ENCODE measurements at places on chromosomes 3 and 15.

DNA sequence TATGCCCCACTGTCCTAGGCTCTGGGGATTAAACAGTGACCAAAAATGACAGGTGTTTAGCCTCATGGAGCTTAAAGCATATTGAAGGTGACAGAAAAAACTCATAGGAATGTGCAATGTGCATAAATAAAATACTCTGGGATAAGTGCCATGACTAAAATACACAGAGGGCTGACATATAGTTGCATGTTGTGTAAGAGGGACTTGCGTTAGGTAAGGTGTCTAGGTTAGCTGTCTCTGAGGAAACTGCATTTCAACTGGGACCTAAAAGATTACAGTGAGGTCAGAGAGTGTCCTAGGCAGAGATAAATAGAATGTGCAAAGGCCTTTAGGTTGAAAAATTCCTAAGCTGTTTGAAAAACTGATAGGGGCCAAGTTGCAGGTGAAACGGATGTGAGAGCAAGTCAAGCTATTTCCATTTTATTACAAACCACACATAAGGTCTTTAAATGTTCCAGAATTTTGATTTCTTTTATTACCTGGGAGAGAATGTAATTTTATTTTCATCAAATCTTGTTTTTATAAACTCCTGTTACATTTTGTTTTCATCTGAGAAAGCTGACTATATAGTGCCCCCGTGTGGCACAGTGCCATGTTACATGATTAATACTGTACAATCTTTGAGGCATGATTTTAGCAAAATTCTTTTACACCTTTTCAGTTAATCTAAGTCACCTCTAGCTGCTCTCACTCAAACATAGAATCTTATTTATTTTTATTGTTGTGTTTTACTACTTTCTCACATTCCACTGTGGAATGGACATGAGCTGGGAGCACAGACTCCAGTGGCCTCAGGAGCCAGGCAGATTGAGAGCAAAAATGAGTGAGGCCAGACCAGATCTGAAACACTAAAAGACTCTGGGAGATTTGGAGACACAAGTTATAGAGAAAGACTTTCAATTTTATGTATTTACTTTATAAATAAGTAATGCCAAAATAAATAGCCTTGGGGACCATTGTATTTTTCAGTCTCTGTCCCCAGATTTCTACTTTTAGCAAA, 259.6 kb upstream of the ZNF717 start:
- no peak for ATAC-seq

DNA sequence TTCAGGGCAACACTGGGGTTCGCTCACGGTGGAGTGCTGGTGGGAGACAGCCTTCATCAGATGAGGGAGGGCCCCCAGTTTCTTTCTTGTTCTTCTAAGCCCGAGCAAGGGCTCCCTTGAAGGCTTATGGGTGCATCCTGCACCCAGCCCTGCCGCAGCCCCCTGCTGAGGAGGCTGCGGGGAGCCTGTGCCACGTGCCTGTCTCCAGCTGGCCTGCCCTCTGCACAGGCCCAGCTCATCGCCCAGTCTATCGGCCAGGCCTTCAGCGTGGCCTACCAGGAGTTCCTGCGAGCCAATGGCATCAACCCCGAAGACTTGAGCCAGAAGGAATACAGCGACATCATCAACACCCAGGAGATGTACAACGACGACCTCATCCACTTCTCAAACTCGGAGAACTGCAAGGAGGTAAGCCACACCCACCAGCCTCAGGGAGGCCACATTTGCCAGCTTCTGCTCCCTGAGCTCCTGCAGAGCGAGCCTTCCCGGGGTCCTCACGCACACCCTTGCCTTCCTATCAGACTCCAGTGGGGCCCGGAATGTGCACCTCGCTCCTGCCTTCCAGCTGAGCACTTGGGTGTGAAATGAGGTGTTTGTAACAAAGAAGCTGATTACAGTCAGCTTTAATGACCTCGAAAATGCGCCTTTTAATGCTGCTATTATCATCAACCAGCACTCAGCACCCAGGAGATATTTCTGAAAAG, 164.3 kb downstream of the NSMCE3 start:
- ATAC-seq = no peak

GRCh38 chr3:69491975-69492374, 106.1 kb upstream of the FRMD4B start:
- no peak for ATAC-seq

- peak; percentile 77 for ATAC-seq
Measured at GRCh38 chr15:83436513-83437158, 10.5 kb upstream of the SH3GL3 start.

- ATAC-seq = no peak
Measured at GRCh38 chr15:98943051-98943508, 64.5 kb downstream of the PGPEP1L start.

GRCh38 chr3:54157860-54158259, 35.5 kb downstream of the CACNA2D3 start:
- no peak for ATAC-seq

DNA sequence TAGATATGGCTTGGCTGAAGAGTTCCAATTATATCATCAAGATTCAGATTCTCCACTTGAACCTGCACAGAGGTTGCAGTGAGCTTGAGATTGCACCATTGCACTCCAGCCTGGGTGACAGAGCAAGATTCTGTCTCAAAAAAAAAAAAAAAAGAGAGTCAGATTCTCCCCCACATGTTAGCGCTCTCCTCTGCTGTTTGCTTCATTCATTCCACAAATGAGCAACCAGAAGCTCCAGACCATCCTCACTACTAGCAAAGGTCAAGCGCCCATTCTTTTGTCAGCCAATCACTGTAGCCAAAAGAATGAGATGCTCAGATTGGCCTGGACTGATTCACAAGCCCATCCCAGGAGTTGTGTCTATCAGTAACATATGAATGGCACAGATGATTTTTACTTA, 28.4 kb upstream of the TCF12 start:
- no peak for ATAC-seq

- no peak for ATAC-seq
Measured at GRCh38 chr3:101807888-101808287, 28.9 kb downstream of the NXPE3 start.

GRCh38 chr3:61562042-61562720, 810 bp downstream of the PTPRG start:
- no peak for ATAC-seq

DNA sequence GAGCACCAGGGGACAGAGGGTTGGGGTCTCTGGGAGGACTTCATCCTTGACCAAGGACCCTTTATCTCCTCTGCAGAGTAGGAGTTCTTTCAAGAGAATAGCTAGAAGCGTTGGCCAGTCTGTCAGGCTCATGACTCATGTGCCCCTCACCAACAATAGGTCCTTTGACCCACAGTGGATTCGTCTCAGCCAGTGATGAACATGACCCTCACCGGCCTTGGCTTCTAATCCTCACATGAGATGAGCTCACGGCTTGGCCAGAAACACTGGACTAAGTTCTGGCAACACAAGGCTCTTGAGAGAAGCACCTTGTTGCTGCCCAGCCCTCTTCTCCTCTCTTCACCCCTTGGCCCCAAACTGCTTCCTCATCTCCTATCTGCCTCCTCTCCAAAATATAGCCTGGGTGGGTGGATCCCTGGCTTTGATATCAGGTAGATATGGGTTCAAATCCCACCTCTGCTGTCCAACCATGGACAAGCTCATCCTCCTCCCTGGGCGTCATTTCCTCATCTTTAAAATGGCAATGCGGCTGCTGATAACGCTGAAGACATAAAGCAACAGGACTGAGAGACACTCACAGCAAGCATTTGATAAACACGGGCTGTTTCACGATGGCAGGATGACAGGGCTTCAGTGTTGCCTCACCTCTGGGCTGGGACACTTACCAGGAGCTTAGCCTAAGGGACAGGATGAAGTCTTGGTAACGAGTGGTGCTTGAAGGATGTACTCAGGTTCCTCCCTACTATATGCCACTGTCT, 446.7 kb upstream of the PROK2 start:
- no peak for ATAC-seq

- peak; percentile 95 for ATAC-seq
Measured at GRCh38 chr15:61084944-61085367, 144.1 kb downstream of the RORA start.

DNA sequence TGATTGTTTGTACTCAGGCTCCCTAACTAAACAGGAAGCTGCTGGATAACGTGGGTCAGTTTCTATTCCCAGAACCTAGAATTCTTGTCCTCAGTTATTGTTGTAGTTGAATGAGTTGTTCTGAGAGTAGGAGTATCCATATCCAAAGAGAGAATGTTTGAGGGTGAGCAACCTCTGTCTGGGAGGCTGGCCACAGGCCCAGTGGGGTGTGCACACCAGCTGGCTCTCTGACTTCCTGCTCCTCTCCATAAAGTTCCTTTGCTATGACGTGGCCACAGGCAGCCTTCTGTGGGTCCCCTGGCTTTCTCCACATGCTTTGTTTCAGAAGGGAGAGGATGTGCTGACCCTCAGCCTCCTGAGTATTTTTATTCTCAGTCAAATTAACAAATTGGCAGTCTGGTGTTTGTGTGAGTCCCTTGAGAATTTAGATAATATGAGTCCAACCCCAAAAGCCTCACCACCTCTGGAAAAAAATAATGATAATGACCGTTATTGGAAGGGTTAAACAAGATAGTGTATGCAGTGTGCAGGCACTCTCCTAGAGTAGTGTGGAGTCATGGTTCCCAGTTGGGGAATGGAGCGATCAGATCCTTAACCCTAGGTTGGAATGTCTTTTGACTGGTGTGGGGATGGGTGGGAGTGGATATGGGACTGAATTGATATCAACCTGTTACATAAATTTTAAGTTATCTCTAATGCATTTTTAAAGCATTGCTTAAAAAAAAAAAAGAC, 47.6 kb upstream of the MED12L start:
- ATAC-seq = peak; percentile 100

GRCh38 chr3:150391161-150391560, 16.9 kb upstream of the TSC22D2 start:
- peak; percentile 51 for ATAC-seq

DNA sequence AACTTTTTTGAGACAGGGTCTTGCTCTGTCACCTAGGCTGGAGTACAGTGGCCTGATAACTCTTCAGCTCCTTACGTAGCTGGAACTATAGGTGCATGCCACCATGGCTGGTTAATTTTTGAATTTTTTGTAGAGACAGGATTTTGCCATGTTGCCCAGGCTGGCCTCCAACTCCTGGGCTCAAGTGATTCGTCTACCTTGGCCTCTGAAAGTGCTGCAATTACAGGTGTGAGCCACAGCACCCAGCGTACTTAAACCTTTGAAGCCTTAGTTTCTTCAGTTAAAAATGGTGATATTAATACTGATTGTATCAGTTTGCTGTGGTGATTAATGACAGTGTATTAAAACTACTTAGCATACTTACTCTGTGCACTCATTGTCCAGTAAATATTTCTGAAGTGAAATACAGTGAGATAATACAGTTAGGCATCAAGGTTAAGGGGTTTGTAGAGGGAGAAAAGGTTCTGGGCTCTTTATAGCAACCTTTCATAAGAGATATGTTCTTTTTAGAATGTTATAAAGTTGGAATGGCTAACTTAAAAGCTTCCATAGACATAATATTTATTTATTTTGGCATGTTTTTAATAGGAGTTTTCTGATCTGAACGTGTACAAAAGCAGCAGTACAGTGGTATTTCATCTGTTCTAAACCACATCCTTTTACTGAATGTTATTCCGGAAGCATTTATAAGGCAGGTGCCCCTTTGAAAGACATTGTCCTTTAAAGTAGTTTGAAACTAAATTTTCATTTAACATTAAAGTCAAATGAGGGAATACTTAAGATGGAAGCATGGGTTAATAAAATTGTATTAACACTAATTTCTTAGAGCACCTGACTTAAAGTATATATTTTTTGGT, 23.6 kb downstream of the NCK1 start:
- no peak for ATAC-seq

GRCh38 chr3:98004721-98005120, 30.4 kb downstream of the GABRR3 start:
- ATAC-seq = no peak

DNA sequence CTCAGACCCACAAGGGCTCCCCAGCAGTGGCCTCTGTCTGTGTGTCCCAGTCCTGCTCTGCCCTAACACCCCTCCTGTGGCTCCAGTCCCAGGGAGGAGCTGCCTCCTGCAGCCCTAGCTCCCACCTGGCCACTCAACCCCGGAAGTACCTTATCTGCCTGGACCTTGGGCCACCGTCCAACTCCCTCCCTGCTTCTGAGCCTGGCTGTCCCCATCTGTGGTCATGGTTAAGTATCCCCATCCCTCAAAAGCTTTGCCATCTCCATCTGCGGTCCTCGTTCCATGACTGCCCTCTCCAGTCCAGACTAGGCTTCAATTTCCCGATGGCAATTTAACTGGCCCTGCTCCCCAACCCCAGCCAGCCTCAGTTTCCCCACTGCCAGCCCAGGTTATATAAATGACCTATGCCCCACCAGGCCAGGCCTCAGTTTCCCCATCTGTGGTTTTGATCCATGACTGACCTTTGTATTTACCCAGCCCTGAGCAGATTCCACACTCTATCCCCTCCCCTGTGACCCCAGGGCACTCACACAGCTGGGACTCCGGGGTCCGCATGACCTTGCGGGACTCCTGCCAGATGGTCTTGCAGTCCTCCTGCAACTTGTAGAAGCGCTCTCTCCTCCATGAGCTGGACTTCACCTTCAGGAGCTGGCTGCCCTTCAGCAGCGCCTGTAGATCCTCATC, 9.6 kb downstream of the PLCD1 start:
- no peak for ATAC-seq

DNA sequence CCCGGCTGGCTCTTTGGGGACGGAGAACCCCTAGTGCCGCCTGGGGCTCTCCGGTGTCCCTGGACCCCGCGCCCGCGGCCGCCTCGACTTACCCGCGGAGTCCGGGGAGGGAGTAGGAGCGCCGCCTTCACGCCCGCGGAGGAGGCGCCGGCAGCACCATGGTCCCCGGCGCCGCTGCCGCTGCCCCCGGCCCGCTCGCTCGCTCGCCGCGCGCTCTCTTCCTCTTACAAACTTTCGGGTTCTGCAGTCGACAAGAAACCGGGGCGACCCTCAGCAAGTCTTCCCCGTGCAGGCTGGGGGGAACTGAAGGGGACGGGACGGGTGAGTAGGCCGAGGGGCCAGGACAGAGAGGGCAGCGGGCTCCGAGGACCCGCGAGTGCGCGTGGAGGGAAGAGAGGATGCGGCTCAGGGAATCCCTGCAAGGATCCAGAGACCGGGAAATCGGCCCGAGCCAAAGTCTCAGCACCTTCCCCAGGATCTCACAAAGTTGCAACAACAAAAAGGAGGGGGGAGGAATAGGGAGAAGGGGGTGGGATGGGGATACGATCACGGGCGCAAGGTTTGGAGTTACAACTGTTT, 2.0 kb downstream of the FOXP1 start:
- no peak for ATAC-seq

- no peak for ATAC-seq
Measured at GRCh38 chr3:80017369-80017768, 249.6 kb upstream of the ROBO1 start.

DNA sequence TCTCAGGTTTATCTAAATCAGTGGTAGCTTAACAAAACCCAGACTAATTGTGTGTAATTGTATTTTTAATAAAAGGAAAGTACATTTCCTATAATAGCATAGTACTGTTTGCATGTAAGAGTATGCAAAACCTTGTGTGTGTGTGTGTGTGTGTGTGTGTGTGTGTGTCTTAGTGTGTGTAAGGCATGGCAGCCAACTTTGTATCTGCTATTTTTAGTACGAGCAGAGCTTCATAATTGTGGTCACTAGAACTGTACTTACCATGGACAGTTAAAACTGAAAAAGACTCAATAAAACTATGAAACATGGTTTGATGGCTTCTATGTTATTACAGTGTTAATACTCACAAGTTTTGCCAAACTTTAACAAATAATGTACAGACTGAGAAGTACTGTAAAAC, 6.2 kb downstream of the P2RY1 start:
- ATAC-seq = no peak

- no peak for ATAC-seq
Measured at GRCh38 chr15:88911766-88912118, 1.4 kb downstream of the MFGE8 start.

- ATAC-seq = no peak
Measured at GRCh38 chr3:185400866-185401265, 37.9 kb downstream of the MAP3K13 start.
